ENCODE measurements at places on chromosomes 1 and 21.

GRCh38 chr1:98351561-98351960, 310.0 kb upstream of the SNX7 start:
- DNase-seq: no peak

DNA sequence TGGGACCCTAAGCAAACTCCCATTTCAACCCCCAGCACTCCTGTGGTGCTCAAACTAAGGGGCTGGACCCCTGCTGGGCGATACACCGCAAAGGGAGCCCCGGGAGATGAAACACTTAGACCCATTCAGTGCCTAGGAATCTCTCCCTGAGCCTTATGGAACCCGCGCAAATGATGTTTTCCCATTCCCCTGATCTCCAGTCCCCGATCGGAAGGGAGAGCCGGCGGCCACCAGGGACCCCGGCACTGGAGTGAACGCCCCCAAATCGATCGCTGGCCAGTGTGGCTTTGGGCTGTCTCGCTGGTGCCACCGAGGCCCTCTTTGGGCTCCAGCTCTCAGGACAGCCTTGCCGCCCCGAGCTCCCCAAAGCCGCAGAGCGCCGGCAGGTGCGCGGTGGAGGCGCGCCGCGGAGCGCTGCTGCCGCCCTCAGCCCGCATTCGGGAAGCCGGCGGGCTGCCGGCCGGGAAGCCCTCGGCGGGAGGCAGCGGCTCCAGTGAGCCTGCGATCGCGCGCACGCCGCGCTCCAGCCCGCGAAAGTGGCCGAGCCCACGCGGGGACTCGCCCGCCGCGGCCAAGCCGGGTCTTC, 1.1 kb downstream of the PLXNA2 start:
- no peak for DNase-seq

DNA sequence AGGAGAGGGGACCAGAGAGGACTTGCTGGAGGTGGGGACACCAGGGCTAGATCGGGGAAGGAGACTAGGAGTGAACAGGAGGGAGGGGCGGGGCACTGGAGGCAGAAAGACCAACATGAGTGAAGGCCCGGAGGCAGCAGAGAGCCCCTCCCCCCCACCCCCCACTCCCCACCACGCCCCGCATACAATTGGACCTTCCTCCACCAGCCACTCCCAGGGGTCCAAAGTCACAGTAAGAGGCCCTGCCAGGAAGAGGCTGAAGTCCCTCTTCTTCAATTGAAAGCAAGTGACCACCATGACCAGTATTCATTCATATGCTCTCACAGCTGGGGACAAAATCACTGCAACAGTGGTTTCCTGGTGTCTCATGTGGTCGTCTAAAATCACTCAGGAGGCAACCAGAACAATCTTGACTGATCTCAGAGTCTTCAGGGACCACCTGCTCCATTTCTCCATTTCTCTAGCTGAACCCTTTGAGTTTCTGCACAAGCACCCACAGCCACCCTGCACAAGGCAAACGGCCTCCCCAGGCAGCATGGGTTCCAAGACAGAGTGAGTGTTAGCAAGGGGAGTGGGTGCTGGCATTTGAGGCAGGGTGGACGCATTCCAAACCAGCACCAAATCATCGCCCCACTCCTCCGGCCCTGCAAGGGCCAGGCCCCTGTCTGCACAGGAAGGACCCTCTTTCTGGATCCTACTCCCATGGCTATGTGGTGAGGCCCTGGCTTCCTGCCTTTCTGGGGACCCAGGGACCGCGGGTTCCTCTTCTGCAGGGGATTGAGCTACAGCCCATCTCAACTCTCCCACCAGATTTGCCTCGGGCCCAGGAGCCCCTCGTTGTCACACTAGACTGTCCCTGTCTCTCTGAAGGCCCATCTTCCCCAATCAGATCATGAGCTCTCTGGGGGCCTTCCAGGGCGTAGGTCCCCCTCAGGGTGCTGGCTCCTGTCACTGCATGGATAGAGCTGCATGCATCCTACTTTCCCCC, 17.0 kb downstream of the LAPTM5 start:
- no peak for DNase-seq

DNA sequence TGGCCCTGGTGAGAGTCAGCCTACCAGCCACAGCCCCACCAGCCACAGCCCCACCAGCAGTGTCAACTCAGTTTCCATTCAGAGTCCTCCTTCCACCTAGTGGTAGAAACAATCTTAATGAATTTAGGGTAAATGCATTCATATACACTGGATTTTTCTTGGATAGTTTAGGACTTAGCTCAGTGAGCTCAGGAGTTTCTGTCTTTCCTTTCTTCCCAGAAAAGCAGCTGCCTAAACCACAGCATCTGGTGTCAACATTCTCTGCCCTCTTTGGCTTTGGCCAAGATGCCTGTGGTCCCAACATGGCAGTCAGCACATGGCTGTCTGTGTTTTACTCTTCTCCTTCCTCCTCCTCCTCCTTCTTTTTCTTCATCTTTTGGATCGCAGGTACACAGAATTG, 94.0 kb downstream of the CLIC6 start:
- no peak for DNase-seq

DNA sequence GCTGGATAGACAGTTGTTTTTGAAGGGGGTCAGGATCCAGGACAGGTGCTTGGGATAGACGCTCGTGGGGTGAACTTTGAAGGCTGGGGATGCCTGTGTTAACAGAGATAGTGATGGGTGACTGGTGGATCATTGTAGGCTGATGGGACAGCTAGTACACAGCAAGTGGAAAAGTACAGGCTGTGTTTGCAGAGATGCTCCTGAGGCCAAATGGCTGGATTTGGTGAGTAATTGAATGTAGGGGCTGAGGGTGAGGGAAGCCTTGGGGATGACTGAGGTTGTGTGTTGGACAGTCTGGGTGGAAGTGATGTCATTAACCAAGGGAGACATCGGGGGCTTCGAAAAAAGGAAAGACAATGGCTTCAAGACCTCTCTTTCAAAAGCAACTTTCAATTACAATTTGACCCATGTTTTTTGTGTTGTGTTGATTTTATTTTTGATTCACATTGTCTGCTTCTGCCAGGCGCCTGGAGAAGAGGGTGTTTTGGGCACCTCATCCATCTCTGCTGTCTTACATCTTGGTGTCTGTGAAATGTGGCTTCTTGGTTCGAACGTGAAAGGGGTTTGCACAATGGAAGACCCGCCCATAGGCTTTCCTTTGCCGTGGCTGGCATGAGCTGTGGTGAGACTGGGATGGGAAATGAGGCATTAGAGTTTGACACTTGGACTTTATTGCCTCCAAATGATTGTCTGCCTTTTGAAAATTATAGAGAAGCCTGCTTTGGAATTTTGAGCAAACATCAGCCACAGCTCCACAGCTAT, 147.5 kb downstream of the FOXD2 start:
- peak; percentile 16 for DNase-seq

- no peak for DNase-seq
Measured at GRCh38 chr1:109193653-109194590, 19.8 kb upstream of the SARS1 start.

DNA sequence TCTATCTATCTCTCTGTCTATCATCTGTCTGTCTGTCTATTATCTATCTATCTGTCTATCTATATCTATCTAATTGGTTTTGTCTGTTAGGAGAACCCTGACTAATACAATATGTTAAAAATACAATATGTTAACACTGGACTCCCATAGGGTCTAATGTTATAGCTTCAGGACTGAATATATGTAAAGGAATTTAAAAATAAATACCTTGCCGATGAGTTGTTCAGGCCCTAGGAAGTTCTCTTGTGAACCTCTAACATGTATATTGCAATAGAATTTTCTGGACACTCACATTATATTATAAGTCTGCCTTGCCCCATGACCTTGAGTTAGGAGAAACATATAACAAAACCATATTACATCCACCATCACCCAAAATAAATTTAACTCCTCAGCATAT, 900.6 kb downstream of the NCAM2 start:
- DNase-seq: no peak

GRCh38 chr1:160124705-160125478, 9.3 kb downstream of the ATP1A2 start:
- no peak for DNase-seq

GRCh38 chr1:157948312-157949073, 45.0 kb upstream of the KIRREL1 start:
- no peak for DNase-seq

DNA sequence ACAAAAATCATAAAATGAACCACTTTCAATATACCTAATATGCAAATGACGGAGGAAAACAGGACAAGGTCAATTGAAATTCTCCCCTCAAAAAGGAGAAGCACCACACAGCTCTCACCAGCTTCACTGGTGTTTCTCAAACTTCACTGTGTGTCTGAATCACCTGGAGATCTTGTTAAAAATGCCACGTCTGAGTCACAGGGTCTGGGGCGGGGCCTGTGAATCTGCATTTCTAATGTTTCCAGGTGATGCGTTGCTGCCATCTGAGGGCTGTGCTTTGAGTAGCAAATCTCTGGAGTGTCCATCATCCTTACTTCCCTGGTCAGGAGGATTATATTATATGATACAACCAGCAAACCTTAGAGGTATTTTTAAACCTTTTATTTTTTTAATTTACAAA, 9.0 kb downstream of the CLDN19 start:
- no peak for DNase-seq

- no peak for DNase-seq
Measured at GRCh38 chr1:5456090-5456811, 536.0 kb downstream of the NPHP4 start.

GRCh38 chr1:153561466-153561985, 4.1 kb downstream of the S100A2 start:
- DNase-seq: no peak

DNA sequence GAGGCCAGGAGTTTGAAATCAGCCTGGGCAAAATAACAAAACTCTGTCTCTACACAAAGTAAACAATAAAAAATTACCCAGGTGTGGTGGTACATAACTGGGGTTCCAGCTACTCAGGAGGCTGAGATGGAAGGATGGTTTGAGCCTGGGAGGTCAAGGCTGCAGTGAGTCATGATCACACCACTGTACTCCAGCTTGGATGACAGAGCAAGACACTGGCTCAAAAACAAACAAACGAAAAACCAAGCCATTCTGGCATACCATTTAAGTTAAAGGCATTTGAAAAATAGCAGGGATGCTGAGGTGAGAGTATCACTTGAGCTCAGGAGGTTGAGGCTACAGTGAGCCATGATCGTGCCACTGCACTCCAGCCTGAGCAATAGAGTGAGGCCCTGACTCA, 5.3 kb upstream of the ALDH9A1 start:
- DNase-seq: no peak

- DNase-seq: no peak
Measured at GRCh38 chr1:115129071-115129640, 39.9 kb upstream of the TSPAN2 start.

GRCh38 chr1:76510672-76511557, 356.4 kb upstream of the ST6GALNAC5 start:
- no peak for DNase-seq

DNA sequence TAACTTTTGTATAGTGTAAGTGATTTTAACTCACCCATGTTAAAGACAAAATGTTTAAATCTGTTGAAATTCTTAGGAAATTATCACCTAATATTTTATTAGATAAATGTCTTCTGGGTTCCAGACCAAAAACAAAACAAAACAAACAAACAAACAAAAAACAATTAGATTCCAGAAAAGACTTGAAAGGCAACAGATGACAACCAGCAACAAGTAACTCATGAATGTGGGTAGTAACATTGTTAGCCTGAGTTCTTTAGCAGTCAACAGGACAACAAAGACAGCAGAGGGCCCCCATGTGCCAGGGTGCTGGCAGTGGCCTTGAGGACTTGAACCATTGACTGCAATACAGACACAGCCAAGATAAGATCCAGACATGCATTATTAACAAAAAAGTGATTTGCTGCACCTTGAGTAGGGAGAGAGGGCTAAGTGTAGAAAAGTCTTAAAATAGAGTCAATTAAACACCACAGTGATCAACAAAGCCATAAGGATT, 2.4 kb upstream of the CD247 start:
- no peak for DNase-seq

GRCh38 chr1:184212649-184213314, 161.3 kb downstream of the TSEN15 start:
- no peak for DNase-seq

- DNase-seq: no peak
Measured at GRCh38 chr1:194174528-194174927, 988.1 kb upstream of the B3GALT2 start.

- no peak for DNase-seq
Measured at GRCh38 chr1:241229216-241229615, 127.8 kb downstream of the RGS7 start.

- DNase-seq: peak; percentile 81
Measured at GRCh38 chr1:112803906-112804762, 89.0 kb upstream of the PPM1J start.

DNA sequence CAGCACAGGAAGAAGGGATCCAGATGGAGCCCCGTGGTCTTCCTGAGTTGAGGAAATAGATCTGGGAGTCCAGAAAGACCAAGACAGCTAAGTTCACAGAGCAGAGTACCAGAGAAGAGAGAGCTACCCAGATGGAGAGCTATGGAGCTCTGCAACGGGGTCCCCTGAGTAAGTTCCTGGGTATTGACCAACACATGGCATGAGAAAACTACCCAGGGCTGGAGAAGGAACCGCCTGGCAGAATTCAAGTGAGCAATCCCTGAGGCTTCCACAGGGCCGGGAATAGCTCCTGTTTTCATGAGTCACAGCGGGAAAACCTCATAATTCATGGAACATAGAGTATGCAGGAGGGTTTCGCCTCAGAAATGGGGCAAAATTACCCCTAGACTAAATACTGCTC, 19.7 kb downstream of the STPG1 start:
- no peak for DNase-seq

DNA sequence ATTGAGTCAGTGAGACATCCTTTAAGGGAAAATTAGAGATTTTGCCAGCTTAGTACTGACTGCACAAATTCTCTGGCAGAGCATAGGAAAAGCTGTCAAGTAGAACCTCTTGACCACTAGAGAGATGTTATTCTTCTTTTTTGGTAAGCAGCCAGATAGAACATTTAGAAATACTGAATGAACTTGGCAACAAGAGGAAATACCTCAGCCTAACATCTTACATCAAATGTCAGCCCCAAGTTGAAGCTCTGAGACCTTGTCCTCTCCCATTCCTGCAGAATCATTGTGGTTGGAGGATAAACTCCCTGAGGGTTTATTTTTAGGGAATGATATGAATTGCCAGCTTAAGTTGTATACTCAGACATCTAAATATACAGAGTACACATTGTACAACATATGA, 53.5 kb downstream of the MIGA1 start:
- no peak for DNase-seq

GRCh38 chr21:46021978-46022544, 40.5 kb downstream of the COL6A1 start:
- no peak for DNase-seq

DNA sequence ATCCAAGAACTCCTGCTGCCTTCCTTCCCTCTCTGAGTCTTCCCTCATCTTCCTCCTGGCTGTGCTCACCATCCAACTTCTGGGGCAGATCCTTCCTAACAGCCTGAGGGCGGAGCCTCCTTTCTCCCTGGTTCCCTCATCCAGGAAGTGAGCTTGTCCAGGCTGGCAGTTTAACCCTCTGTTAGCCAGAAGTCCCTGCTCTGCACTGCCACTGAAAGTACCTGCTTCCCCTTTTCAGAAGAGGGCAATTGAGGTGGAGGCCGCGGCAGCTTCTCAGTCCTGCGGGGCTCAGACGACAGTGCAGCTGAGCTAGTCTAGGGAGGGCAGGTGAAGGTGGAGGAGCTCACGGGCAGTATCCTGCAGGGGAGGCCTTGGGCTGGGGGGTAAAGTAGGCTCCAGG, 149.1 kb downstream of the FCRL5 start:
- DNase-seq: no peak

All from type B pancreatic cell (in vitro differentiated cells).